ENCODE measurements at places on chromosomes 2 and 18.

GRCh38 chr2:193518041-193518817, 1323.5 kb upstream of the TMEFF2 start:
- no peak for DNase-seq

GRCh38 chr2:153417077-153417476, 61.5 kb downstream of the RPRM start:
- no peak for DNase-seq

- no peak for DNase-seq
Measured at GRCh38 chr2:234161932-234162331, 111.4 kb downstream of the SPP2 start.

DNA sequence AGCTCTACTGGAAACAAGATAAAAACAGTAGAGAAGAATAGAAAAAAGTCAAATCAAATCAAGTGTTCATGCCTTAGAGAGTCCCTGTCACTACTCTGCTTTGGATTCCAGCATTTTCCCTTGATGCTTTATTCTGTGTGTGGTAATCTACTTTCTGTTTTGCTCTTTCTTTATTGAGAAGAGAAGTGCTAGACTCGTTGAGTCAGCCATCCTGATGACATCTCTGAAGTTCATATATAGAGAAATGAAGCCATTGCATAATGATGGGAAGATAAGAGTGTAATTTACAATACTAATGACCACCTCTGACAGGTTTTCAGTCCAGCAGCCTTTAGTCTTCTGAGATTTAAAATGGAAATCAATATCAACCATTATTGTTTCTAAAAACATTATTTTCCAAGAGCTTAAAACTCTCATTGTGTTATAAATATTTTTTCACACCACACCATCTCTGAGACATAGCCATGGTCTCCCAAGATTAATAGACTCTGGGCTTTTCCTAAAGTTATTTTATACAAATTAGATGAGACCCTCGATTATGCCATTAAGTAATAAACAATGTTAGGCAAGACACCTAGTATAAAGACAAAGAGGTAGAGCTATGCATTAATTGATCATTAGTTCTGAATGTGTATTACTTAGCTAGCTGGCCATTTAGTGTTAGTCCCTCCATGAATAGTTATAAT, 679.0 kb upstream of the ACVR2A start:
- no peak for DNase-seq

DNA sequence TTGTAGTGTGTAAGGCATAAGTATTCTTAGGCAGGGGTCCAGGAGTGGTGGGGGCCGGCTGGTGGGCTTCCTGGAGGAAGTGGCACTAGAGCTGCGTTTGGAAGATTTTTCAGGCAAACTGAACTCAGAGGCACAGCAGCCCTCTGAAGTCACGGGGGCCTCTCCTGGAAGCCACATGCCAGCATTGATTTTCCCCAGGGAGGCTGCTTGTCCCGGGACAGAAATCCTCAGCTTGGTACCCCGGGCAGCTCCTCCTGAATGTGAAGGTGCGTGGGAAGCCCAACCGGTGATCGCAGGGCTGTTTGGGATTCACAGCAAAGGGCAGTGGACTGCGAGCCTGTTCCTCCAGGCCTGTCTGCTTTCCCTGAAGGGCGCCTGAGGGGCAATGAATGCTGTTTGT, 1.6 kb upstream of the PDIA6 start:
- no peak for DNase-seq

GRCh38 chr18:58800582-58800981, 64.1 kb upstream of the ZNF532 start:
- DNase-seq, result no peak

DNA sequence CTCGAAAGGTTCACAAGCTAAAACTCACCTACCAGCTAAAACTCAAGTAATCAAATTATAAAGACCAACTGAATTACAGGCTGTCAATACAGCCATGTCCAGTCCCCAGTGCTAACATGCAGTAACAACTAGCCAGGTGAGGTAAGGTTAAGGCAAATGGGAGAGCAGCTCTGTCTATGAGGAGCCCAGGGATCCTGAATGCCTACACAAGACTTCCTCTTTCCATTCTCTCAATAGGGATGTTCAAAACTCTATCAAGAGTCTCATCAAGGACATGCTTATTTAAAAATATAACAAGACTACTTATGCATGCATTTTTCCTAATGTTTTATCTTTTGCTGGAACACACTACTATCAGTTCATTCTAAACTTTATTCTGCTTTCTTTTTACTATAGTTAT, 20.4 kb downstream of the REV1 start:
- no peak for DNase-seq

DNA sequence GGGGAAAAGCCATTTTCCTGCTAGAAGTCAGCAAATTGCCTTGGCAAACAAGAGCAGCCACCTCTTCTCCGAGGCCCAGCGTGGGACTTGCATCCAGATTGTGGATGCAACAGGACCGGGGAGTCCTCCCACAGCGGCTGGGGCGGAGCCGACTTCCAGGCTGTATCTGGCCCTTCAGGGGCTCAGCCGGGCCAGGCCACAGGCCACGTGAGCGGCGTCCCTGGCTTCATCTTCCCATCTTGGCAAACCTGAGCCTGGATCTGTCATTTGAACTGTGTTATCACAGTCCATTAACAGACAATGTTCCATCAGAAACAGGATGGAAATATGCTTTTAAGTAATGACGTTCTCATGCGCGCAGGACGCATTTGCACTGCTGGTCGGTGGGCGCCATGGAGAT, 483.5 kb upstream of the SALL3 start:
- no peak for DNase-seq

DNA sequence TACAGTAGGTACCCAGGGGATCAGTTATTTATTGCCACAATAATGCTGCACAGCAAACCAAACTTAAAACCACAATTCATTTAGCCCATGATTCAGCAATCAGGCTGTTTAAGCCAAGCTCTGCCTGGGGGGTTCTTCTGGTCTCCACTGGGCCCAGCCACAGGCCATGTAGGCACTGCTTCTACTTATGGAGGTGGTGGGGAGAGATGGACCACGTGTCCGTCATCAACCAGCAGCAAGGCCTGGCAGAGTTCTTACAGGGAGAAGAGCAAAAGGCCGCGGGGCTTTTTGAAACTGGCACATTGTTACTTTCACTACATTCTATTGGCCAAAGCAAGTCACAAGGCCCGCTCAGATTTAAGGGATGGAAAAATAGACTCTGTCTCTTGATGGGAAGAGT, 76.3 kb upstream of the DAPL1 start:
- DNase-seq, result no peak

GRCh38 chr18:3350021-3350420, 88.1 kb downstream of the MYL12B start:
- no peak for DNase-seq

GRCh38 chr2:105103481-105103880, 65.6 kb downstream of the MRPS9 start:
- no peak for DNase-seq

GRCh38 chr2:173181982-173182381, 106.3 kb downstream of the MAP3K20 start:
- DNase-seq, result no peak

GRCh38 chr2:182541268-182541667, 114.4 kb upstream of the PDE1A start:
- DNase-seq, result no peak

DNA sequence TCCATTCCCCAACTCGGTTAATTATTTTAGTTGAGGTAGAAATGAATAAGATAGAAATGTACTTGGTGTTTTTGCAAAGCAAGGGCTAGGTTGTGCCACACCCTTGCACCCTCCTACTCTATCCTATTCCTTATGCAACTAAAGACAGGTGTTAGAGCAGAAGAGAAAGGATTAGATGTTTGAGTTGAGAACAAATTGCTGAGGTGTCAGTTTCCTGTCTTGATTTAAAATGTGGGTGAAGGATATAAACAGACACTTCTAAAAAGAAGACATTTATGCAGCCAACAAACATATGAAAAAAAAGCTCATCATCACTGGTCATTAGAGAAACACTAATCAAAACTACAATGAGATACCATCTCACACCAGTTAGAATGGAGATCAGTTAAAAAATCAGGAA, 1256.2 kb downstream of the CNTNAP5 start:
- DNase-seq, result no peak

- DNase-seq, result no peak
Measured at GRCh38 chr2:174775571-174775980, 11.3 kb upstream of the CHRNA1 start.

DNA sequence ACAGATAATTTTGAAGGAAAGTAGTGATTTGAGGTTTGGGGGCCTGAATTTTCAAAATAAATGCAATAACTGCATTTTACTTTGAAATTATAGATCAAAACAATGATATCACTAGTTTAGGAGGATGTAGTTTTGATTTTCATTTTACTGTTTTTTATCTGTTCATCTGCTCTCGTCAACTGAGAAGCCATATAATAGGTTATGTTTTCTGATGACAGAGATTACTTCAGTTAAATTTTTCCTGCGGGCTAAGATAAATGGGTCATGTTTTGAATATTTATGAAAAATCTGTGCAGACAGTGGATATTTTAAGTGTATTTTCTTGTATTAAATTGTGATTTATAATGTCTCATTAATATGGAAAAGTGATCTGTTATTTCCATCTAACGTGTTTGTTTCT, 573.4 kb downstream of the CPS1 start:
- no peak for DNase-seq

GRCh38 chr2:230749111-230749510, 36.5 kb downstream of the CAB39 start:
- DNase-seq, result no peak

GRCh38 chr2:233379034-233379433, 24.7 kb downstream of the DGKD start:
- DNase-seq, result no peak

GRCh38 chr2:23427976-23428375, 43.0 kb downstream of the KLHL29 start:
- no peak for DNase-seq

- DNase-seq, result no peak
Measured at GRCh38 chr2:104026725-104027124, 827.2 kb upstream of the POU3F3 start.

GRCh38 chr18:36446059-36446458, 148.5 kb downstream of the FHOD3 start:
- no peak for DNase-seq

DNA sequence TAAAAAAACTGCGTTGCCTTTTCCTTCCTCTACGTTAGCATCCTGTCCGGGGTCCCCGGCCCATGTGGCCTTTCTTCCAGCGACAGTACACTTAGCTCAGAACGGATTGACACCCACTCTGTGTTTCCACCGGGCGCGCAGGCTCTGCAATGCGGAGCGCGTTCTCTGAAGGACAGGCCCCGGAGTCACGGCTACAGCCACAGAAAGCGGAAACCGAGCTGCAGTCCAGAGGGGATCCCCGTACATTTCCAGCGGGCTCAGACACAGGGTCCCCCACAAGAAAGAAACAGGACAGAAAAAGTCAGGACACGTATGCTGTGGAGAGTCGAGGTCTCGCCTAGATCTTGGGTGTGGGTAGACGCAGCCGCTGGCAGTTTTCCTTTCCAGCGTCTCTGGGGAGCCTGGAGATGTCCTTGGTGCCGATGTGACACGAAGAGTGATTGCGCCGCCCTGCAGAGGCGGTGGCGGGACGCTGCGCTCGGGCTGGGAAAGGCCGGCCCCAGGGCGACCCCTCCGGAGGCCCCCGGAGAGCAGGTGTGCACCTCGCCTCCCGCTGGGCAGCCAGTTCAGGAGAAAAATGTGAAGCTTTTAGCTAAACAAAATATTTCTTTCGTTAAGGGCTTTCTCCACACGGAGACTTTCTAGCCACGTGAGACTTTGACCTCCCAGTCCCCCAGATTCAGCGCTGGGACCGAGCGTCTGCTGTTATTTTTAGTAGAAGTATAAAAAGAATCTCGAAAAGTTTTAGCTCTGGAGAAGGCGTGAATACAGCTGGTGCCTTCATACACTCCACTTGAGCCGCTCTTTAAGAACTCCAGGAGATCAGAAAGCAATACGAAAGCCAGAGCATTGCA, 1.3 kb upstream of the ACKR3 start:
- DNase-seq, result no peak
